ENCODE measurements at places on chromosomes 3 and 15. TPM values are rescaled to one million over a fixed set of nuclear protein-coding genes. Genes with fewer than 3 reads are reported as not detected.
A peak's percentile ranks its signal among the peaks of the same experiment; 100 is the strongest.

GRCh38 chr3:10262027-10262426 is 13.8 kb downstream of the TATDN2 start:
- DNase-seq, result no peak

DNA sequence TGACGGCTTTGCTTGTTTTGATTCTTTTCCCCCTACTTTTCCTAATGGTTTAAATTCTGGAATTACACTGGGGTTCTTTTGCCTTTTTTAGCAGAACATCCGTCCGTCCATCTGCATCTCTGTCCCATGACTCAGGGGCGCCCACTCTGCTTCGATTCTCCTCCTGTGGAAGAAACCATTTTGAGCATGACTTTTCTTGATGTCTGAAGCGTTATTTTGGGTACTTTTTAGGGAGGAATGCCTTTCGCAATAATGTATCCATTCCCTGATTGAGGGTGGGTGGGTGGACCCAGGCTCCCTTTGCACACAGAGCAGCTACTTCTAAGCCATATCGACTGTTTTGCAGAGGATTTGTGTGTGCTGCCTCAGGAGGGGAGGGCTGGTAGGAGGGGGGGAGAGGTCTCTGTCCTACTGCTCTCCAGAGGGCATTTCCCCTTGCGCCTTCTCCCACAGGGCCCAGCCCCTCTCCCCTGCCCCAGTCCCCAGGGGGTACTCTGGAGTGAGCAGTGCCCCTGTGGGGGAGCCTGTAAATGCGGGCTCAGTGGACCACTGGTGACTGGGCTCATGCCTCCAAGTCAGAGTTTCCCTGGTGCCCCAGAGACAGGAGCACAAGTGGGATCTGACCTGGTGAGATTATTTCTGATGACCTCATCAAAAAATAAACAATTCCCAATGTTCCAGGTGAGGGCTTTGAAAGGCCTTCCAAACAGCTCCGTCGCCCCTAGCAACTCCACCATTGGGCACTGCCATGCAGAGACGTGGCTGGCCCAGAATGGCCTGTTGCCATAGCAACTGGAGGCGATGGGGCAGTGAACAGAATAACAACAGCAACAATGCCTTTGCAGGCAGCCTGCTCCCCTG is 19.5 kb upstream of the BSN start:
- no peak for DNase-seq

DNA sequence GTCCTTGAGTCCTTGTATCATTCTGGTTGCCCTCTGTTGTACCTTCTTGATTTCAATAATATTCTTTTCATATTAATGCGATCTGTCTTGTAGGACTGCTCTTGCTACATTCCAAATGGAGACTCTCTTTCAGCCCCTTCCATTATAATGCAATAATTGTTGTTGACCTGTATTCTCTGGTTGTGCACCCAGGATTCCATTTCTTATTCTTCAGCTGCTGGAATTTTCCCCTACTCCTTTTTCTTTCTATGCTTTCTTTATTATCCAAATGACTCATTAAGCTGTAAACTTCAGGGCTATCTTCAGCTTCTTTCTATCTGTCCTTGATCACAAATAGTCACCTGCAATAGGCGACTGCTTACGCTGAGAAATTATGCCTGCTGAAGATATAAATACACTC is 321.5 kb downstream of the SATB1 start:
- DNase-seq, result no peak

DNA sequence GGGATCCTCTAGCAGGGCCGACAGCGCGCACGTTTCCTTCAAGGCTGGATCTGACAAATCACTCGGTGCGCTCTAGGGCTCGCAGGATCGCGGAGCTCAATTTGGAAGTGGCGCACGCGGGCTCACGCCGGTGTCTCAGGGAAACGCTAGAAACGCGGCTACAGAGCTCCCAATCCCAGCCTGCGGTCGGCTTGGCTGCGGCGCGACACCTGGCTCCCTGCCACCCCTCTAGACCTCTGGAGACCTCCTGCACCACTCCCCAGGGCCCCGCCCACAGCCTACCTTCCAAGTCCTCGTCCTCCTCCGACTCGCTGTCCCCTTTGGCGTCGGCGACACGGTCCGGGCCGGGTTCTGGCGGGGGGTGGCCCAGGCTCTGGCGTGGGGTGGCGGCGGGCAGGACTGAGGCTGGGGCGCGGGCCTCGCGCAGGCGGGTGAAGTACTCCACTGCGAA is 596 bp downstream of the PRKAR2A start:
- peak; percentile 75 for DNase-seq

DNA sequence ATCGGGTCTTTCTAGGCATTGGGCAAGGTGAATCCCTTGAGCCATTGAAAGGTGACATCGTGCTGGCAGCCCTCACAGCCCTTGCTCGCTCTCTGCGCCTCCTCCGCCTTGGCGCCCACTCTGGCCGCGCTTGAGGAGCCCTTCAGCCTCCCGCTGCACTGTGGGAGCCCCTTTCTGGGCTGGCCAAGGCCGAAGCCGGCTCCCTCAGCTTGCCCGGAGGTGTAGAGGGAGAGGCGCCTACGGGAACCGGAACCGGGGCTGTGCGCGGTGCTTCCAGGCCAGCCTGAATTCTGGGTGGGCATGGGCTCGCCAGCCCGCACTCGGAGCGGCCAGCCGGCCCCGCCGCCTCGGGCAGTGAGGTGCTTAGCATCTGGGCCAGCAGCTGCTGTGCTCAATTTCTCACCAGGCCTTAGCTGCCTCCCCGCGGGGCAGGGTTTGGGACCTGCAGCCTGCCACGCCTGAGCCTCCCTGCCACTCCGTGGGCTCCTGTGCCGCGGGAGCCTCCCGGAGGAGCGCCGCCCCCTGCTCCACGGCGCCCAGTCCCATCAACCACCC is 35.4 kb upstream of the INO80 start:
- no peak for DNase-seq

DNA sequence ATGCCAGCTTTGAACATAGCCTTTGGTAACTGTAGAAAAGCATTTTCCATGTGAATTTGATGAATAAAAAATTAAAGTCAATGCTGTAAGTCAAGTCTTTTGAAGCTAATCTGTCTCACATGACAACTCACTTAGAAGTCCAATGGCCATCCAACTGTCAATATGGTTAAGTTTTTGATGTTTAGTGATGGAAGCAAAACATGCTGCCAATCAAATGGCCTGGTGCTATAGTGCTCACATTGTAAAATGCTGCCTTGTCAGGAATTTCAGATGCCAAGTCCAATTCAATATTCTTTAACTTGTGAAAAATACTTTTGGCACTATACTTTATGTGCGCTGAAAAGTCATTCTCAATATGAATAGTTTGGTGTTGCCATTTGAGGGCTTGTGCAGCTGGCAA is 1361.8 kb upstream of the ALCAM start:
- DNase-seq, result no peak

- DNase-seq, result no peak
Measured at GRCh38 chr15:71084264-71084663, 31.0 kb upstream of the THSD4 start.

DNA sequence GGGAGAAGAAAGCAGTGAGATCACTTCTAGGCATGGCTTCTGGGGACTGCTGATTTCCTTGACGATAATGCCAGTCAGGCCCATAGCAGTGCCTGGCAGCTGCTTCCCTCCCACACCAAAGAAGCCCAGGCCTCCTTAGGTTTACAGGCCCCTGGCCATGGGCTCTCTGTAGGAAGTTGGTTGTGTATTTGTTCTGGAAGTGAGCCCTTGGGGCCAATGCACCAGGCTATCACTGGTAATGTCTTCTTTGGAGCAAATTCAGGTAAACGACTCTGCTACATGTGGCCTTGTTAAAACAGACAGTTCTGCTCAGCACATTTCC is 89.3 kb downstream of the CCNL1 start:
- peak; percentile 22 for DNase-seq

- peak; percentile 49 for DNase-seq
Measured at GRCh38 chr15:62887113-62887570, 155.4 kb upstream of the TPM1 start.

DNA sequence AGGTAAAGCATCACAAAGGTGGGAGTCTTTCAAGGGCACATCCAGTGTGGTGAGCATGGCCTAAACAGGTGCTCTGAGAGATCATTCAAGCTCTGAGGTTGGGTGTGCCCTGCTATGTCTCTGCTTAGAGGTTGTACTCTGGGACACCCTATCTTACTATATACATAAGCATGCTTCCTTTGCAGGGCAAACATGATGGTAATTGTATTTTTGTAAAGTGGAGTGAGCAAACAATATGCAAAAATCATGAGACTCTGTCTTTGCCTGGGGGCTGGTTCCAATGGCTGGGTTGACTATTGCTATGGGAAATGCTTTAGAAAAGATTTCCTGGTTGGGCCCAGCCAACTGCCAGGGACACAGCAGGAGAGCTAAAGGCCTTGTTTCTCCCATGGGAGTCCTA is 315.1 kb upstream of the TLE3 start:
- DNase-seq, result no peak

- DNase-seq, result no peak
Measured at GRCh38 chr15:27238209-27238608, 267.2 kb downstream of the GABRG3 start.

DNA sequence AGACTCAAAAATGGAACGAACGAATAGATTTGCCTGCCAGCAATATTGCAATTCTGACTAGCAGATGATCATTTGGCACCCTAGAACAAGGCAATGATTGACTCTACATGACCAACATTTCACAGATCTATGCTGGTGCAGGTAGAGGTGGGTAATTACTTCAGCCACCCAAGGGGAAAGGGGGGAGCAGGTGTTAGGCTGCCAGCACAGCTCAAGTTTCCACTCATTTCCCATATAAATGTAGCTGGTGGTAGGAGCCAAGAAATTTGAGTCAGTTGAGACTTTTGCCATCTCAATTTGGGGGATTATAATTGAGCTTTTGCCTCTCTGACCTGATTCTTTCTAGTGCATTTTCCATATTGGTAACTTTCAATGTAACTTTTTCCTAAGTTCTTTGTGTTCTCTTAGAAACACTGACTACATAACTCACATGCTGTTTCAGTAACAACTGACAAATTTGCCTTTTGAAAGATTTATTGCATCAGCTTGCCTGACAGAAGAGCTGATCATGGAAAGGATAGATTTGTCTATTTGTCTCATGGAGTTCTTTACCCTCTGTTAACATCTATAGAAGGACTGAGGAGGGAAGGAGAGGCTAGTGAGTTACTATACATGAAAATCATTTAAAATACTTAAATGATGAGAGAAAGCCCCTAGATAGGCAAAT is 902.5 kb downstream of the ZPLD1 start:
- DNase-seq, result no peak

- peak; percentile 78 for DNase-seq
Measured at GRCh38 chr3:113051302-113051711, 60.5 kb downstream of the GTPBP8 start.

DNA sequence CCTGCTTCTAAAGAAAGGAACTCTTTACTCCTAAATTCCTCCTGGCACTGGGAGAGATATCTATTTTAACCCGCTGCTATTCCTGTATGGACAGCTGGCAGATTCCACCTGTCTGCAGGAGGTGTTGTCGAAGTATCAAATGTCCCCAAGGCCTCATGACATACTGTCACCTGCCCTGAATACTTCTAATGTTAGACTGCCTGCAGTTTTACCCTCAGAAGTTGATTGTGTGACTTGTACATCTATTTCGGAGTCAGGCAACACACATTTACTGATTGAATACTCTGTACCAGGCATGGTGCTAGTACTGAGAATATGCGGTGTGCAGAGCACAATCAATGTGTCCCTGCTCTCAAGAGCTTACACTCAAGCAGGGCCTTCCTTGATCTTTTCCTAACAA is 38.6 kb downstream of the PDZRN3 start:
- DNase-seq, result no peak

GRCh38 chr3:127953091-127954035 is 38.3 kb downstream of the KBTBD12 start:
- peak; percentile 29 for DNase-seq

DNA sequence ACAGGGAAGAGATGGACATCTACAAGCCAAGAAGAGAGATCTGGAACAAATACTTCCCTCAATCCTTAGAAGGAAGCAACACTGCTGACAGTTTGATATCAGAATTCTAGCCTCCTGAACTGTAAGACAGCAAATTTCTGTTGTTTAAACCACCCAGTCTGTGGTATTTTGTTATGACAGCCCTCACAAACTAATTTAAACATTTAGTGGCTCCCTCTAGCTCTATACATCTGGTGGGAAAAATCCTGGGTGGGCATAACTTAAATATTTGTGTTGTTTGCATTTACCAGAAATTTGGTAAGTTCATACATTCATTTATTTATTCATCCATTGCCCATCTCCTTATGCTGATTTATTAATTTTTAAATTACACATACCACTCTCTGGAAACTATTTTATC is 62.5 kb upstream of the GSK3B start:
- DNase-seq, result no peak

DNA sequence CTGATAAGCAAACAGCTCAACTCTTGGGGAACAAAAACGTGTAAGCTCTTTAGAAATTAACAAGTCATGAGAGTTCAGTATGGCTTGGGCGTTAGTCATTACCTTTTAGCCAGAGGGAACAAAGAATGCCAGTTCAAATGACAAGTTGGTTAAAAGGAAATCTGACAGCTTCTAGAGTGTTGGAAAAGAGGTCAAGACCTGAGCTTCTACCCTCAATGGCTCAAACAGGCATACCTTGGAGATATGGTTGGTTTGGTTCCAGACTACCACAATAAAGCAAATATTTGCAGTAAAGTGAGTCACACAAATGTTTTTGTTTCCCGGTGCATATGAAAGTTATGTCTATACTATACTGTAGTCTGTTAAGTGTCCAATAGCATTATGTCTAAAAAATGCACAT is 136.1 kb downstream of the CACNA1D start:
- DNase-seq, result no peak

GRCh38 chr3:82293867-82294266 is 532.4 kb upstream of the GBE1 start:
- DNase-seq, result no peak

DNA sequence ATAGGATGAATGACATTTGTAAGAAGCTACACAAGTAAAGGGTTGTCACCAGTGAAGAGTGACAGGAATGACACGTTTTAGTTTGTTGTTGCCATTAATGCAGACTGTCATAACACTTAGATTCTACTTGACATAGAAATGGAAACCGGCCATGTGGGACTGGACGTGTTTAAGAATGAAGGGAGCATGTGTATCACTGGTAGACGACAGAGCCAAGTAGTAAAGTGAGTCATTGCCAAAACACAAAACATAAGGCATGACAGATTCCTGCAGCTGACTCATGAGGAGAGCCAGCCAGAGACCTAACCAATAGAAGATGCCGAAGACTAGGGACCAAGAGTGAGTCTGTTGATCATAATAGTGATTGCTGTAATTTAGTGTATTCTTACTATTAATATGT is 106.2 kb upstream of the PLAAT1 start:
- peak; percentile 53 for DNase-seq

DNA sequence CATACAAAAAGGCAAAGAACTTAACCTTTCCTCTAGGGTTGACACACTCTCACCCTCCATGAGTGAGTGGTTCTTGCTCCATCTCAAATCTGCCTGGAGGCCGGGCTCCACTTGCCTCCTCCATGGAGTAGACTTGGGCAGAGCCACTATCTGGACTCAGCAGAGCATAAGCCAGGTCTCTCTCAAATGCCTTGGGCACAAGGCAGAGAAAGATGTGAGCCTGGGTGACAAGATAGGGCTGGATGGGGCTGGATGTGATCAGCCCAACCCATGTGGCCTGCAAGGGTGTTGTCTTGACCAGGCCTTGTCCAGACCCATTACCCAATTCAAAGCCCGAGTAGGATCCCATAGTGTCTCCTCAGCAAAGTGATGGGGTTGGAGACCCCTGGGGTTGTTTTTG is 4.2 kb upstream of the RPL29 start:
- DNase-seq, result no peak

The SRGAP3 gene
- 1.4 TPM for total RNA-seq

The SLC33A1 gene
- total RNA-seq, result 34.4 TPM

The ATP13A3 gene
- total RNA-seq, result 284 TPM

The SGO1 gene
- 8.1 TPM for total RNA-seq

The POC1A gene
- 8.3 TPM for total RNA-seq

The TMEM207 gene
- not detected for total RNA-seq

The THRB gene
- under 0.01 TPM for total RNA-seq
